ENCODE measurements at places on chromosomes 13 and 19. TPM values are rescaled to one million over a fixed set of nuclear protein-coding genes. Genes with fewer than 3 reads are reported as not detected.

KLF12 gene
- 5.0 TPM for total RNA-seq

DNA sequence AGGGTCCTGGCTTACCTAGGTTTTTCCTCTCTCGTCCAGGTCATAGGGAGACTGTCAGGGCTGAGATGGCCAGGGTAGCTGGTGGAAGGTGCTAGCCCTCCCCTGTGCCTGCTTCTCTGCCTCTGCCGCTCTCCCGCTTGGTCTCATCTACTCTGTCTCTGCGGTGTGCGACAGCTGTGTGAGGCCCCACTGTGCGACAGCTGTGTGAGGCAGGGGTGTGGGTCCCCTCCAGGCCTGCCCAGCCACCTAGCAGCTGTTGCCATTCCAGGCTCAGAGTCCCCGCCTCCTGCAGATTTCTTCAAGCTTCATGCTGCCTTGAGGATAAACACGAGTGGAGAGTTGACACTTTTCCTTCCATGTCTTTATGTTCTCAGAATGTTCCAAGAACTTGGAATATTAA lies 53.0 kb downstream of the ARHGEF7 start:
- DNase-seq = no peak

DNA sequence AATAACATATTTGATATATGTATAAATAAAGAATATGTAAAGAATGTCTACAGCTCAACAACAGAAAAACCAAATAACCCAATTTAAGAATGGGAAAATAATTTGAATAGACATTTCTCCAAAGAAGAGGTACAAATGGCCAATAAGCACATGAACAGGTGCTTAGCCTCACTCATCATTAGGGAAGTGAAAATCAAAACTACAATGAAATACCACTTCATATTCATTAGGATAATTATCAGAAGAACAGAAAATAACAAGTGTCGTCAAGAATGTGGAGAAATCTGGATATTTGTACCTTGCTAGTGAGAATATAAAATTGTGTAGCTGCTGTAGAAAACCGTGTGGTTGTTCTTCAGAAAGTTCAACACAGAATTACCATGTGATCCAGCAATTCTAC lies 8.4 kb upstream of the SUPT20H start:
- DNase-seq = no peak

DNA sequence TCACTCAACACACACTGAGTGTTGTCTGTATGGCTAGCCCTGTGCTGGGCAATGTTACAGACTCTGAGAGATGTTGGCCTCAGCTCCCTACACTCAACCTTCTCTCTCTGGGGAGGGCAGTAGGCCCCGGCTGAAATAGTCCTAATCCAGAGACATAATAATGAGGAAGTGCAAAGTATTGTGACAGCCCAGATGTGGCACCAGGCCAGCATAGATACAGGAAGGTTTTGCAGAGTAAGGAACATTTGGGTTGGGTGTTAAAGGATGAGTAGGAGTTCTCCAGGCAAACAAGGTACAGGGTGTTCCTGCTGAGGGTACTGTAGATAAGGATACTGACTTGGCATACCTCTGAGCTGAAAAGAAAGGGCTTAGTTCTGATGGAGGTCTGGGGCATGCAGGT lies 2.4 kb downstream of the LIN7B start:
- DNase-seq = no peak

DNA sequence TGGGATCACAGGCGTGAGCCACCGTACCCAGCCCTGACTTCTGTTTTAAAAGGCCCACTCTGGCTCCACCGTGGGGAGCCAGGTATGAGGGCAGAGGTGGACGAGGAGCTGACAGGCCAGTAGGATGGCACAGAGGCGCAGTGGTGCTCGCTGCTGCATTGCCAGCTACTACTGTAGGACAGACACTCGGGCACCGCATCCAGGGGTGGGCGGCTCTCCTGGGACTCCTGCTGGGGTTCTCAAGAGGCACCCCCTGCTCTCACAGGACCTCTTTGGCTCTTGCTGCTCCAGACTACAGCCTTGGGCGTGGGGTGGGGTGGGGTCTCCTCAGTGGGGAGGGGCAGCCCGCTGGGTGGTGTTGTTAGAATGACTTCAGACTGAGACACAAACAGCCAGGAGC lies 53.4 kb downstream of the LATS2 start:
- no peak for DNase-seq

Measured in PC-3 (cell line).